Ammon's horn (tissue), 1 donor: ENCODE measurements at places on chromosomes 16 and 17.

- no peak for DNase-seq
These were observed 38.5 kb upstream of the KSR1 start for GRCh38 chr17:27417596-27418365.

GRCh38 chr16:89033304-89033703, 56.3 kb upstream of the CBFA2T3 start:
- no peak for DNase-seq

- no peak for DNase-seq
These were observed 9.2 kb downstream of the TBC1D16 start for GRCh38 chr17:80026359-80027042.

DNA sequence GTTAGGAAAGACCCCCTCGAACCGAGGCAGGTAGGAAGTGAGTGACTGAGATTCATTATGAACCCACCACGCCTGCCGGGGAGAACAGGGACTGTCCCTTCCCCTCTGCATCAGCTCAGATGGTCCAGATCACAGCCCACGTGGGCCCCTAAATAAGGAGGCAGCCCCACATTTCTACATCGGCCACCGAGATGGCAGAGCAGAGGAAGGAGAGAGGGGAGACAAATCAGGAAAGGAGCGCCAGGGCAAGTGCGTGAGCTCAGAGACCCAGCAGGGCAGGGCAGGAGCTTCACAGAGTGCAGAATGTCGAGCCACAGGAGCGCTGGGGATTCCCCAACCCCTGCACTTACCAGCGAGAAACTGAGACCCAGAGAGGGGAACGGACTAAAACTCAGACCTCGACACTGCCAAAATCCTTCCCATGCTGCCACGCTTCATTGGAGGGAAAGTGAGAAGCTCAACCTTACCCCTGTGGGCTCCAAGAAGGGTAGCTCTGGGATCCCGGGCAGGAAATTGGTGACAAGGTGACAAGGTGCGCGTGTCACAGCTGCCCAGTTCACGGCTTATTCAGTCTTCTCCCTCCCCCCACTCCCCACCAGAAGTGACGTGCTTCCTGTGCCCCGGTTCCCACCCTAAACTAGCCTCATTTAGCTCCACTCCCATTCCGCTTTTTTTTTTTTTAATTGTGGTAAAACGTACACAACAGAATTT, at the start of gene ICAM2:
TSS of gene ICAM2 (minus strand) at position 578 of the 711 bp plus-strand sequence. CDS start 13,942 bp downstream, outside the sequence.
- no peak for DNase-seq

- peak; percentile 28 for DNase-seq
These were observed 242.1 kb upstream of the GSE1 start for GRCh38 chr16:85370881-85371651.

- no peak for DNase-seq
These were observed 8.7 kb upstream of the SYNGR2 start for GRCh38 chr17:78159575-78160158.

DNA sequence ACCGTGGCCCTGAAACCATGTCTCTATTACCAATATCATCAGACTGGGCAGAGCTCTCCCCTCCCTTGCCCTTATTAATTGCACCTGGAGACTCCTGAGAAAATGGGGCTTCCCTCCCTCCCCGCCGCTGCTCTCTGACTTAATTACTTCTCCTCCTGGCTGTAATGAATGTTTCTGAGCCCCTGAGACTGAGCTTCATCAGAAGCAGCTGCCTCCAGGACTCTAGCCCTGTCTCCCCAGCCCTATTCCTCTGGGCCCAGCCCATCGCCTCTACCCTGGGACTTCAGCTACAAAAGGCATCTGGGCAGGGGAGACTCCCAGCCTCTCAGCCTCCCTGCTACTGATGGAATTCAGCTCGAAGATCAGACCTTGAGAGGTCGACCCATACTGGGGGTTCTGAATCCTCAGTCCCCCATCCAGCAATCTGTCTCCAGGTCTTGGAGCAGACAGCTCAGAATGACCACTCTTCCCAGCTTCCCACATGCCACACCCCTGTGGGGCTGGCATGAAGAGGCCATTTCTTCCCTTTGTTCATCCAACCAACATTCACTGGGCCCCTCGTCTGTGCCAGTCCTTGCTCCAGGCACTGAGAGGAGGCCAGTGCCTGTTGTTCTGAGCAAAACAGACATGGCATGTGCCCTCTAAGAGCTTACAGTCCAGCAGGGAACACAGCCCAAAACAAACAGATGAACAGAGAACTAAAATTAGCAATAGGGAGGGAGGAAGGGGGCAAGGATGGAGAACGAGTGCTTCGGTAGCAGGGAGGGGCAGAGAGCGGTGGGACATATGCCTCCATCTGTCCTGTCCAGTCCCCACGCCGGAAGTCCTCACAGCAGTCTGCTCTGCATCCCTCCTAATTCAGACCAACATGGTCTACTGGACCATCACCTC, 17.0 kb upstream of the NAGS start:
- no peak for DNase-seq

- no peak for DNase-seq
These were observed 11.4 kb downstream of the RPUSD1 start for GRCh38 chr16:776824-777223.

- DNase-seq, result peak; percentile 55
These were observed 37.9 kb downstream of the GTF3C1 start for GRCh38 chr16:27511657-27512448.

- DNase-seq, result no peak
These were observed 53.0 kb downstream of the IQCK start for GRCh38 chr16:19771040-19771439.

GRCh38 chr17:67074781-67075180, 30.4 kb downstream of the CACNG1 start:
- no peak for DNase-seq

DNA sequence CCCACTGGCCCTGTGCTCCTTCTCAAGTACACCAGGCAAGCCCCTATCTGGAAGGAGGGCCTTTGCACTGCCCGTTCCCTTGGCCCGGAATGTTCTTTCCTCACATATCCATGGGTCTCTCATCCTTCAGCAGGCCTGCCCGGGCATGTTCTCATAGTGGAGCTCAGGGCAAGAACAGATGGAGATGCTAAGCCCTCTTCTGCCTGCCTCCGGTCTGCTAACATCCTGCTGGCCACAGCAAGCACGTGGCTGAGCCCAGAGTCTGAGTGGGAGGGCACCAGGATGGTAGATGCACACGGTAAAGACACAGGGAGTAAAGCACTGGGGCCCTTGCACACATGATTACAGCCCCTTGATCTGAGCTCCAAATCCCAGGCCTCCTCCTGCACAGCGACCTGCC, 19.8 kb upstream of the ANKRD40CL start:
- DNase-seq, result no peak

- DNase-seq, result peak; percentile 84
These were observed 64.1 kb upstream of the SREBF1 start for GRCh38 chr17:17900615-17901520.

GRCh38 chr17:48589060-48589830, 796 bp downstream of the HOXB3 start:
- no peak for DNase-seq

DNA sequence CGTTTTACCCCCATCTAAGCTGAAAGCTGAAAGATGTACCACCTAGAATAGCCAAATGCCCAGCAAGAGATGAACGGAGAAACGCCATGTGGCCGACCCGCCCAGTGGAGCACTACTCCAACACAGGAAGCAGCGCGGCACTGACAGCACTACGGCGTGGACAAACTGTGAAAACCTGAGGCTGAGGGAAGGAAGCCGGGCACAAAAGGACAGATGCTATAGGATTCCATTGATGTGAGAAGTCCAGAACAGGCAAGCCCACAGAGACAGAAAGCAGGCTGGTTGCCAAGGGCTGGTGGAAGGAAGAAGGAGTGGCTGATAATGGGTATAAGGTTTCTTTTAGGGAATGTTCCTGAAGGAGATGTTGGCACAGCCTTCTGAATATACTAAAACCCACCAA, 29.4 kb upstream of the SLC38A8 start:
- no peak for DNase-seq

- no peak for DNase-seq
These were observed 3.1 kb upstream of the MMP2 start for GRCh38 chr16:55475919-55476318.

DNA sequence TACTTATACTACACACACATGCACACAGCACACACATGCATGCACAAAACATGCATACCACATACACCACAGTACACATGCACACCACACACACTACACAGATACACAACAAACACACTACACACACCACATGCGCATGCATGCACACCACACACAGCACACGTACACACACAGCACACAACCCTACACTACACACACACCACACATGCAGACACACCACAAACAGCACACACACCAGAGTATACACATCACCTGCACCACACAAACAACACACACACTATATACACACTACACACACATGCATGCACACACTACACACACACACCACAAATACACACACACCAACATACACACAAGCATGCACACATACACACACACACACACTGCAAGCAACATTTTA, 166.8 kb downstream of the AHSP start:
- DNase-seq, result no peak

DNA sequence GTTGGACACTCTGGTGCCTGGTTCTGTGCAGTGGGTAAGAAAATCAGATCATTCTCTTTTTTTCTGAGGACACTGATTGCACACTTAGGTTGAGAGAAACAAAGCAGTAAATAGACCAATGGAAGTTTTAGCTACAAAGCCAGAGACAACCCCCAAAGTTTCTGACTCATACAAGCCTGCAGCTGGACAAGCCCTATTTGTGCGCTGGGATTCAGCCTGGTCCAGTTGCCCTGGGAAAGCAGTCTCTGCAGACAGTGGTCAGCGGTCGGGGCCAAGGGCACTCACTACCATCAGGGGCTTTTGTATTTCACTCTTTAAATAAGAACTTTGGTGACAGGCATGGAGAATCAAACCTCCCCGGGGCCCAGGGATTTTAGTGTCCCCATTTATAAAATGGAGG, 6.0 kb upstream of the RHBDL3 start:
- DNase-seq, result peak; percentile 57

DNA sequence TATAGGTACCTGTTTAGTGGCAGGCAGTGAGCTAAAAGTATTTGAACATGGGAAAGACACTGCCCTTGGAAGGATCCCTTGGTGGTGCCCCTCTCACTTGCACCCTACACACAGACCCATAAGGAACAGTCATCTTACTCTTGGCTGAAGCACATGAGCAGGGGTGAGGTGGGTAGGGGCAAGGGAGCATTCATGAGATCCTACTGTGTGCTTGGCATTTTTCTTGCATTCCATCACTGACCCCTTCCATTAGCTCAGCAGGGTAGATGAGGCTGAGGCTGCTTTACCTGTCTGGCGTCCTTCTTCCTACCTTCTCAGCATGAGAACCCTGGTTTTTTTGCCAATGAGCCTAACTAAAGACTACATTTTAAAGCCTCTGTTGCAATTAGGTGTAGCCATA, 48.3 kb downstream of the CCT6B start:
- no peak for DNase-seq

GRCh38 chr17:33500151-33500550, 207.1 kb upstream of the ASIC2 start:
- DNase-seq, result no peak

GRCh38 chr16:79092846-79093245, 507.7 kb downstream of the MAF start:
- no peak for DNase-seq

GRCh38 chr17:3915995-3916696, at the start of gene P2RX1:
TSS of gene P2RX1 (minus strand) at chr17:3916465. CDS start at chr17:3916225, 240 bp downstream.
- no peak for DNase-seq

- peak; percentile 83 for DNase-seq
These were observed 6.6 kb downstream of the KCNAB3 start for GRCh38 chr17:7922845-7923628.

GRCh38 chr17:65147955-65148354, 10.8 kb downstream of the RGS9 start:
- DNase-seq, result no peak

GRCh38 chr17:2580151-2580550, 13.3 kb upstream of the PAFAH1B1 start:
- no peak for DNase-seq
